ENCODE measurements at places on chromosomes 7 and 10. TPM values are rescaled to one million over a fixed set of nuclear protein-coding genes. Genes with fewer than 3 reads are reported as not detected.

The IQUB gene
- total RNA-seq = 0.33 TPM

GRCh38 chr7:138886501-138886917, 88.5 kb upstream of the ATP6V0A4 start:
- H3K36me3 ChIP-seq = no peaks in the 10 kb centered on the region
- peak; percentile 56 for DNase-seq
- no peaks in the 10 kb centered on the region for H3K27me3 ChIP-seq

GRCh38 chr10:116800286-116800929, 48.9 kb upstream of the ENO4 start:
- H3K4me3 ChIP-seq = no peak overlapping the region
- no peak for DNase-seq
- H3K36me3 ChIP-seq = no peaks in the 10 kb centered on the region
- H3K27ac ChIP-seq = no peak overlapping the region
- H3K27me3 ChIP-seq = peaks cover 7% of the 10 kb centered on the region

GRCh38 chr10:3077509-3077908, 10.2 kb downstream of the PFKP start:
- no peaks in the 10 kb centered on the region for H3K27me3 ChIP-seq
- no peak overlapping the region for H3K4me3 ChIP-seq
- H3K36me3 ChIP-seq = no peaks in the 10 kb centered on the region
- no peak overlapping the region for H3K27ac ChIP-seq
- DNase-seq = no peak

GRCh38 chr7:150937848-150938561, 40.1 kb downstream of the KCNH2 start:
- no peak overlapping the region for H3K4me3 ChIP-seq
- H3K4me1 ChIP-seq = no peaks in the 10 kb centered on the region
- H3K36me3 ChIP-seq = no peaks in the 10 kb centered on the region
- H3K27me3 ChIP-seq = peaks cover 82% of the 10 kb centered on the region
- no peak for DNase-seq

DNA sequence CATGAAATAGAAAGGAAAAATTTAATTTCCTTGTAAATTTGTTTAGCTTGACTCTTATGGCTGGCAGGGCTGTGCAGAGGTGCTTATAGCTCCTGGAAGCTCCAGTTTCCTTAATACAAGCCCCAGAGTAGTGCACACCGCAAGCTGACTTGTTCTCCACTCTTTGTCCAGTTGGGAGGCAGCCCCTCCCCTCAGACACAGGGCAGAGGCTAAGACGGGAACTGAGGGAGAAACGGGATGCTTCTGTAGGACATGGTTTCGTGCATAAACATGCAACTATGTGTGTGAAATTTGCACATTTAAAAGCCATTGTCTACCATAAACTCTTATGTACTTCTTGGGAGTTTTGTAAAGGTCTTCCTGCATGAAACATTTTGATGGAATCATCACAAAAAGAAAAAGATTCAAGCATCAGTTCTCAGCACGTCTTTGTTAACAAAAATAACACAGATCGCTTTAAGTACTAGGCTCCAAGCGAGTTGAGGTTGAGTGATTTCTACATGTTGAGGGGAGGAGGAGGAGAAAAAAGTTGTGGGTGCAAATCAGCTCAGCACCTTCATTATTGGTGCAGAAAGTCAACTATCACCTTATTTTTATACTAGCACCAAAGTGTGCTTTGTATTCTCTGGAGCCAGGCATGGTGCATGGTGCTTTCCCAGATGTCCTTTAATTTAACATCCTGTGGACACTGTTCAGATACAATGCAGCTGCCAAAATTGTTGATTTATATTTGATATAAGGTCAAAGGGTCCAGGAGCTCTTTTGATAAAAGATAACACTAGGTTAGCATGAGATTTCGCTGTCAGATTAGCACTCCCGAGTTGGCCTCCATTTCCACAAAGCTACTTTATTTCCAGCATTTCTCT, 124.5 kb downstream of the CHN2 start:
- H3K36me3 ChIP-seq = no peaks in the 10 kb centered on the region
- no peak for DNase-seq
- peaks cover 20% of the 10 kb centered on the region for H3K27me3 ChIP-seq
- no peak overlapping the region for H3K27ac ChIP-seq
- H3K4me3 ChIP-seq = no peak overlapping the region

- H3K27me3 ChIP-seq = peaks cover 55% of the 10 kb centered on the region
- H3K27ac ChIP-seq = no peak overlapping the region
- H3K4me3 ChIP-seq = no peak overlapping the region
- H3K4me1 ChIP-seq = no peaks in the 10 kb centered on the region
- no peaks in the 10 kb centered on the region for H3K36me3 ChIP-seq
Observed at GRCh38 chr7:148447221-148447849, 143.2 kb upstream of the C7orf33 start.

DNA sequence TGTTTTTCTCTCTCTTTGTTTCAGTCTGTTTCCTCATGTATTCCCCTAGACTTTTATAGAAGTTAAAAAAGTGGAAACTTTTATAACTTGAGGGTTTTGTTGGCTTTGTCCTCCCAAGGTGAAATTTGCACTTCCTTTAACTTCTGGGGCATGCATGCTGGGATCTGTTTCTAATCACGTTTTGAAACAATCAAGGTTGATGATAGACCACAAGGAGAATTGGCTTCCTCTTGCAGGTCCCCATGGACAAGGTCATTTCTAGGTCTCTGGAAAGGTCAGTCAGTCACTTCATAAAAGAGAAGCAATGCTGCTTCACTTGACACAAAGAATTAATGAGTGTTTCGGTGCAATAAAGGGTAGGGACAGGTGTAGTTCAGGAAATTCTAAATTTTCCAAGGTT, 811.8 kb upstream of the CELF2 start:
- H3K27ac ChIP-seq = no peak overlapping the region
- H3K4me1 ChIP-seq = no peaks in the 10 kb centered on the region

- peak overlapping the region; percentile 96 for H3K4me3 ChIP-seq
- peaks cover 21% of the 10 kb centered on the region for H3K36me3 ChIP-seq
- H3K27me3 ChIP-seq = no peaks in the 10 kb centered on the region
- no peak for DNase-seq
Observed at GRCh38 chr10:50416181-50416824, 165.0 kb upstream of the ASAH2 start.

GRCh38 chr7:76357475-76358010, 1.2 kb downstream of the YWHAG start:
- H3K27ac ChIP-seq = peak overlapping the region; percentile 80
- peaks cover 18% of the 10 kb centered on the region for H3K36me3 ChIP-seq
- DNase-seq = no peak

Measured in PC-9 (cell line).